ENCODE measurements at places on chromosomes 4 and X.

DNA sequence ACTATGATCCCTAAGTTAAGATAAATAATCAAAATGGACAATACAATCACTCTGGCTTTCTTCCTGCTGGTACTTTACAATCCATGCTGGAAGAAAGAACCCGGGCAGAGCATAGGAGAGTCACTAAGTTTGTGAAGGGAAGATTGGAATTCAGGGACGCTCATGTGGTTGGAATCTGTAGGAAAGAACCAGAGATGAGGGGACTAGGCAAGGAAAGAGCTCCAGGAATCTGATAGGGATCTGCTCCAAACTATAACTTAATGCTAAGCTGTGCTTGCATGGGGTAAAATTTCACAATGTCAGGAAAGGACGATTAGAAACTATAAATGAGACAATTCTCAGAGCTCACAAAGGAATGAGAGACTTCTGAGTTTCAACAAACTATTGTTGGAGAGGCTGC, 167.5 kb downstream of the ADGRA3 start:
- DNase-seq = no peak

DNA sequence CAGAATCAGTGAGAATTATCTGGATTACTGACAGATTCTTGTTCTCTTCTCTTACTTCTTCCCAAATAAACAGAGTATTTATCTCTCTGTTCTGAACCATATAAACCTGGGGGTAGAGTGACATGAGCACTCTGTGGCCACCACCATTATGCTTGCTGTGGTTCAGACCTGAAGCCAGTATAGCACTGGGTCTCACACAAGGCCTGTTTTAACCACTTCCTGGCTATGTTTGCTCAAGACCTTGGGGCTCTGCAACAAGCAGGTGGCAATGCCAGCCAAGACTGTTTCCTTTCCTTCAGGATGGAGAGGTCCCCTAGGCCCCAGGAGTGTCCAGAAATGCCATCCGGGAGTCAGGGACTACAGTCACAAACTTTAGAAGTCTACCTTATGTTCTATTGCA, 21.7 kb upstream of the HEPH start:
- DNase-seq = no peak

- DNase-seq = no peak
Observed at GRCh38 chr4:86014599-86014998, 345.3 kb downstream of the MAPK10 start.

DNA sequence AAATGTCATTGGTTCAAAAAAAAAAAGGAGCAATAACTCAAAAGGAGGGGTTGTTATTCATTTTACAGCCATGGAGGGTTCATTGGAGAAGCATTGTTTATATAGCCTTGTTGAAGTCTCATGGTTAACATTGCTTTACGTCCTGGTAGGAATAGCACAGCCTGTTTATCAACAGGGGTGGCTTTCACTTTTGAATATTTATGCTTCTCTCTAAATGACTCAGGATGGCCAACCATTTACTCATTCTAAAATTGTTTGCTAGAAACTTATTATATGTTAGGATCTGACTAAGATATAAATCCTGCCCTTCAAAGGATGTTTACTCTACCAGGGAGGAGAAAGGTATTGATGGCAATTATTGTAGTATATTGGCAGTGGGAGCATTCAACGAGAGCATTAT, 534.1 kb upstream of the GALNTL6 start:
- no peak for DNase-seq

DNA sequence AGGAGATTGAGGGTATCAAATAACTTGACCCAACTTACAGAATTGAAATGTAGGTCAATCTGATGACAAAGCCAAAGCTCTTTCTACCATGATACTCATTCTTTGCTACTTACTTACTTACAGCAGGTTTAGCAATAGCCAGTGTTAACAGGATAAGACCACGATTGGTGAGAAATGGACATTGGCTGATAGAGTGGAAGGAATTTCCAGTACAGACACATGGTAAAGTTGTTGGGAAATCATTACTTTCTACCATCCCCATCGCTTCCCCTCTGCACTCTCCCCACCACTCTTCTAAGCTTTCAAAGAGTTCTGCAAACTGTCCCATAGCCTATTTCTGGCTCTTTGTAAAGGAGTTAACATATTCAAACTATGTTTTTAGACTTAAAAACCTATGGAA, 119.7 kb downstream of the CHRNA9 start:
- no peak for DNase-seq

DNA sequence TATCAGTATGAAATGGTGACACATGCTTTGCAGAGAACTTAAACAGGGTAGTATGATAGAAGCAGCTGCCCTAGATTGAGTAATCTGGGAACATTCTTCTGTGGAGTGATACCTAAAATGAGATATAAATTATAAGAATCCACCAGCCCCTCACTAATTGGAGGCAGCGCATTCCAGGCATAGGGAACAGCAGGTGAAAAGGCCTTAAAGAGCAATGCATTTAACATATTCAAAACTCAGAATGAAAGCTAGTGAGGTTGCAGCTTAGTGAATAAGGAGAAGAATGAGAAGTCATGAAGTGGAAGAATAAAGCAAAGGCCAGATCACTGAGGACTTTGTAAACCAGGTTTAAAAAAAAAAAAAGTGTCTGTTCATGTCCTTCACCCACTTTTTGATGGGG, 4.9 kb upstream of the ODAM start:
- no peak for DNase-seq

DNA sequence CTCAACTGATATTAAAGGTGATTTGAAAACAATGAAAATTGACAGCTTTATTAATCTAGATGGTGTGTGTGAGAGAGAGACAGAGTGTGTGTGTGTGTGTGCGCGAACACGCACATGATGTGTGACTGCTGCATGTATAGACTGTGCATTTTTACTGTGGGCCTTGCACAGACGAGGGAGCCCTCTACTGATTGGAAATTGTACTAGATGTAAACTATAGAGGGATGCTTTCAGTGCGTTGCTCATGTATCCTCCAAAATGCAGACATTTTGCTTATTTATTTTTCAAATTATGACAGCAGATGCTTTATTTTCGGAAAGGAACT, 168.4 kb upstream of the GK2 start:
- DNase-seq = peak; percentile 37

DNA sequence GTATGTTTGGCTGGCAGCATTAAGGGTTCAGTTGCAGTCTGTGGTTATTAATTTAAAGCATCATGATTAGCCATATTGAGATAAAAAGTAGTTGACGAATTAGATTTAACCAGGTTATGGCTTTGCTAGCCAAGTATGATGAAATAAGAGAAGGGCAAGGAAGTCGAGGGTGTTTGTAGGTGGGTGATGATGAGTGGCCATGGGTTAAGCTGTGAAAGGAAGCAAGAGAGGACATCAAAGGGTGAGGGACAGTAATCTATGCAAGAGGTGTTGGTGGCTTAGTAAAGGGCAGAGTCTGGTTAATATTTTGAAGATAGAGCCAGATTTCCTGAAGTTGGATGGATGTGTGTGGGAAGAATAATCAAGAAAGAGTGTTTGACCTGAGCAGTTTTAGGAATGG, 44.5 kb downstream of the STIM2 start:
- DNase-seq = no peak

DNA sequence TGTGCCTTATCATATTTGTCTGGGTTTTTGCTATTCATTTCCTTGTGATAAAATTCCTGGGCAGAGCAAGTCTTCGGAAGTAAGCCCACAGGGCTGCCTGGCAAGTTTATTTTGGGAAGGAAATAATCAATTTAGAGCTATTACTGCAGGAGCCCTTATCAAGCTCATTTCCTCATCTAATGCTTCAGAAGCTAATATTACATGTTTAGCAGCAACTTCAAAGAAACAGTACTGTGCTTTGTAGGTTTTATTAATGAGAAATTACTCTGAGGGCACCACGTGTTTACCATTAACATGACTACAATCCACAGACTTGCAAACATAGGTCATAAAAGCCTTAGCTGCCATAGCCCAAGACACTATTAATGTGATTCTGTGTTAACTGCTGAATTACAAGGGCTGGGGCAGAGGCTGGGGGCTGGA, 540.0 kb downstream of the SPRY1 start:
- no peak for DNase-seq

DNA sequence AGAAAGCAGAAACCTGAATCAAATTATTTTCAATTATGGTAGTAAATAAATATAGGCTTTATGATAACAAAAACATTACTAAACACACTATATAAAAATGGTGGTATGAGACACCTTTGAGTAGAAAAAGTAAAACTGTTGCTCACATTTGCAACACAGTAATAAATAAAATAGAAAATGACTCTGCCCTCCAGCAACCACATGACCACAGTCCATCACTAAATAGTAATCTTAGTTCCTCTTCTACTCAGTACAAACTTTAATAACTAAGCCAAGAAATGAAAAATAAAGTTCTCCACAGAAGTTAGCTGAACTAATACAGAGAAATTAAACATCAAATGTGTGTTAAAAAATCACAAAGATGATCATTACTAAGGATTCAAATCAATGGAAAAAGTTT, 108.5 kb downstream of the ADGRA3 start:
- DNase-seq = no peak

DNA sequence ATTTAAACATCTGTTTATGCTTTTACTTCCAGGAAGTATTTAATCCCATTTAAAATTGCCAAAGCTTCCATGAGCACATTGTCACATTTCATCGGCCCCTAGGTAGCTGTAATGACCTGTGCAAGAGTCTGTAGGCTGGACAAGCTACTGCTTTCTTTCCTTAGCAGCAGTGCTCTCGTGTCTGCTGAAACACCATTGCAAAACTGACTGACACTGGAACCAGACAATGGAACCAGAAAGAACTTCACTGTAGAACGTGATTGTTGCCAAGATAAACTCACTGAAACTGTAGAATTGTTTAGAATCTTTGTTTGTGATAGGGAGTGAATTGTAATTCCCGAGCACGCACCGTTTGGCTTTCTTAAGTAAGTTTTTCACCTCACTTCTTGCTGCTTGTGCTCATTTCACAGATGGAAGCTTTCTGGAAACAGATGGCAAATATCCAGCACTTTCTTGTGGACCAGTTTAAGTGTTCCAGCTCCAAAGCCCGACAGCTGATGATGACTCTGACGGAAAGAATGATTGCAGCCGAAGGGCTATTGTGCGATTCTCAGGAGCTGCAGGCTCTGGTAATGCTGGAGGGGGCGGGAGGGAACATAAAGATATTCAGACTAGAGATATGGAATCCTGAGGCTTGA, 36.9 kb downstream of the EVC start:
- DNase-seq = no peak

GRCh38 chr4:141002323-141002805, 130.9 kb downstream of the RNF150 start:
- DNase-seq = no peak

- DNase-seq = no peak
Observed at GRCh38 chr4:168164915-168165548, 72.7 kb downstream of the ANXA10 start.

GRCh38 chr4:77117721-77118120, 39.3 kb upstream of the CCNG2 start:
- no peak for DNase-seq

DNA sequence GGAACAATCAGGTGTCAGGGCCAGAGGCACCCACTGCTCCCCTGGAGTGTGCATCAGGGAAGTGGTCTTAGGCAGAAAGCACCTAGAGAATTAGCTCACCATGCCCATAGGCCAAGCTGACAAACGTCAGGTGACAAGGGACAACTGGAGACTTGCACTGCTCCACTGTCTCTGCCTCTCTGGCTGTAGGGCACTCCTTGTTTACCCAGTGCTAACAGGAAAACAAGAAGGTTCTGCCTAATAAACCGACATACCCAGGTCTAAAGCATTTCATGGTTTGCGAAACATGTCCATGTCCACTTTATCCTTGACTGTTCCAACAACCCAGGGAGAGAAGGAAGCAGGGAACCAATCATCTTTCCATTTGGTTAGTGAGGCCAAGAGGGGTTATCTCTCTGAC, 92.5 kb upstream of the MAMLD1 start:
- DNase-seq = no peak

GRCh38 chr4:173517781-173518424, 12.1 kb downstream of the HAND2 start:
- no peak for DNase-seq

GRCh38 chr4:185817403-185817818, 5.4 kb upstream of the SORBS2 start:
- DNase-seq = no peak

DNA sequence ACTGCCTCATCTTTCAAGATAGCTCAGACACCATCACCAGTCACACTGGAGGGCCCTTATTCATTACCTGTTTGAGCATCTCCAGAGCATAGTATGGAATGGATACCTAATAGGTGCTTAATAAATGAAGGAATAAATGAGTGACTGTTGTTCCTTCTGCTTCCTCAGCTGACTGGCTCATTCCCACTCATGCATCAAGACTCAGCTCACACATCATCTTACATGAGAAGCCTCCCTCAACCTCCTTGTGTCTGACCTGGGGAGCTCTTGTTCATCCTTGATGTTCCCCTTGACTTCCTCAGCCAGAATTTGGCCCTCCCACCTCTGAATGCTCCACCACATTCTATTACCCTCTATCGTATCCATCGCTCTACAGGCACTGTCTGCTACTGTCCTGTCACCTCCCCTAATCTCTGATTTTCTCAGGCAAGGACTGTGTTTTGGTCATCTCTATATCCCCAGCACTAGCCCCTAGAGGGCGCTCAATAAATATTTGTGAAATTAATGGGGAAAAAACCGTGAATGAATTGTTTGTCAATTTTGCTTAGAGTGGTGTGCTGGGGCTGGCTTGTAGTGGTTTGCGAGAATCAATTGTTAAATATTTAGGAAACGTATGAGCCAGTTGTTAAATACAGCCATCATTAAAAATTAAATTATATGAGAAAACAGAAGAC, 88.3 kb downstream of the NHSL2 start:
- DNase-seq = no peak

GRCh38 chr4:87884976-87885549, 52.3 kb downstream of the MEPE start:
- no peak for DNase-seq

- DNase-seq = no peak
Observed at GRCh38 chrX:139933904-139934303, 1.1 kb upstream of the ATP11C start.

DNA sequence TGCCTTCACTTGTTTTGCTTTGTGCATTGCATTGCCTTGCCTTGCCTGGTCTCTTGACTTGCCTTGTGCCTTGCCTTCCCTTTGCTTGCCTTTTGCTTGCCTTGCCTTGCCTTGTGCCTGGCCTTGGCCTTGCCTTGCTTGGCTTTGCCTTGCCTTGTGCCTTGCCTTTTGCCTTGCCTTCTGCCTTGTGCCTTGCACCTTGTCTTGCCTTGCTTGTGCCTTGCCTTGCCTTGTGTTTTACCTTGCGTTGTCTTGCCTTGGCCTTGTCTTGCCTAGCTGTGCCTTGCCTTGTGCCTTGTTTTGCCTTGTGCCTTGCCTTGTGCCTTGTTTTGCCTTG, 95.3 kb downstream of the TAB3 start:
- no peak for DNase-seq

GRCh38 chr4:145001635-145002034, 96.4 kb downstream of the ANAPC10 start:
- DNase-seq = no peak

GRCh38 chrX:13432414-13433297, 112.8 kb upstream of the ATXN3L start:
- DNase-seq = no peak

Measured in GDM1 (cell line).